Stimulated activated CD8-positive, alpha-beta memory T cell treated with anti-CD3 and anti-CD28 coated beads, Interleukin-2, amount 100 ng/mL, for 48 hours (primary cell): ENCODE measurements at places on chromosomes 13 and 19.
A peak's percentile ranks its signal among the peaks of the same experiment; 100 is the strongest.

DNA sequence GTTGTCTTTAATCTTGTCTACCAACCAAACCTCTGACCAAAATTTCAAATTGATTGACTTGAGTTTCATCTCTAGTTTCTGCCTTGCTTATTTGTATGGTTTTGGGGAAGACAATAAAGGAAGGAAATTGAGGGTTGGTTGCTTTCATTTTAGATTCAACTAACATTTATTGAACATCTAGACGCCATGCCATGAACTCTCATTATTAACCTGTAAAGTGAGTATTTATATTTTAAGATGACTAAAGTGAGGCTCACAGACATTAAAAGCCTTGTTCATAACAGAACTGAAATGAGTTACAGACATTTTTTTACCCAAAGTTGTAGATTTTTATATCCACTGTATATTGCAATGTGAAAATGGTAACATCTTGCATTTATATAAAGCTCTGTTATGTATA lies 239.3 kb downstream of the LMO7 start:
- DNase-seq, result no peak

DNA sequence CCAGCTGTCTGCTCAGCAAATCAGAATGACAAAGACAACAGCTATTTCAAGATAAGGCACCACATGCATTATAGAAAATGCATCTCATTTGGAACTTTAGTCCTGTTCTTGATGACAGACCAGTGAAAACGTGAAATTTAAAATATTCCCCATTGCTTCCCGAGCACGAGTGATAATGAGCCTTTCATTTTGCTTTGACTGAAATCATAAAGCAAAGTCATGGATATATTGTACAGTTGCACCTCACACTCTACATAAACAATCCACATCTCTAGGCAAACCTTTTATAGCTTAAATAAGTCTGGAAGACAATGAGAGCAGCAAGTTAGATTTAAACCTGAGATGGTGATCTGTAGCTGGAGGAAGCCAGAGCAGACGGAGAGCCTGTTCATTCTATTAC lies 79.1 kb downstream of the FAM216B start:
- DNase-seq, result no peak

- DNase-seq, result no peak
These were observed at the start of gene IPO5 for GRCh38 chr13:97953376-97953970. Gene IPO5 (plus strand): TSS chr13:97953675. CDS start chr13:97976697, 23,022 bp downstream.

GRCh38 chr13:26813321-26813979 lies 52.9 kb upstream of the GPR12 start:
- no peak for DNase-seq

DNA sequence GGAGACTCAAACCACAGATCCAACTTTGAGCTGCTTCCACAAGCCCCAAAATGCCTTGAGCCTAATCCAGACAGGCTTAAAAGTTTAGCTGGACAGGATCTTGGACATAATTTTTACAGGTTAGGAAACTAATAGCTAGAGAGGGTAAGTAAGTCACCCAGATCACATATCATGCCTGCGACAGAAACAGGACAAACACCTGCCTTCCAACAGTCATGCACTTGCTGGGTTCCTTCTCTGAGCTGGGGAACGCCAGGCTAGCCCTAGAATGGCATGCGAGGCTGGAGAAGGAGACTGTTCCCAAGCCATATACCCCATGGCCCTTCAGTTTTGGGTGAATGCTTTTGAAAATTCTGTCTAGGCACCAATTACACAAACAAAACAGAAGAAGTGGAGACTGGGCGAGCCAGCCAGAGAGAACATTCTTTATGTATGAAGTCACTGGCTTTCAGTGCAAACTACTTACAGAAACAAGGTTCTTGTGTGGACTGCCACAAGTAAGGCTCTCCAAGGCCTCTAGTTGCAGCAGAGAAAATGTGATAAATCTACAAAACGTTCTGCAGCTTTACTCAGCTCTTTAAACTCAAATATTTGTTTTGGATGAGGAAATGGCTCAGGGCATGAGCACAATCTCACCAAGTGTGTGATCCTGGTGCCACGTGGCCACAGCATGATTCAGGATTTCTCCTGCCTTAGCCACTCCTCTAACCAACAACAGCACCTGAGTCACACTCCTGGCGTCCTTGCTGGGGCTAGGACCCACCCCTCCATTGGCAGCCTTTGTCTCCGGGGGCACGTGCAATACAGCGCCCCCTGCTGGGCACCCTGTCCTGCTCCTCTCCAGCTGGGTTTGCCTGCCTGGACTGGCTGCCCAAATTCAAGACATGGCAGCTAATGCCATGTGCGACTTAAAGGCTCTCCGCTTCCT lies 73.4 kb upstream of the UBL3 start:
- DNase-seq, result peak; percentile 58
